ENCODE measurements at places on chromosomes 16 and 17.

GRCh38 chr16:46986896-46987295 lies 13.4 kb upstream of the DNAJA2 start:
- DNase-seq, result no peak

GRCh38 chr16:67658849-67659674 lies 998 bp downstream of the ACD start:
- DNase-seq, result no peak

GRCh38 chr17:4722678-4723240 lies 8.5 kb upstream of the MED11 start:
- DNase-seq, result no peak

DNA sequence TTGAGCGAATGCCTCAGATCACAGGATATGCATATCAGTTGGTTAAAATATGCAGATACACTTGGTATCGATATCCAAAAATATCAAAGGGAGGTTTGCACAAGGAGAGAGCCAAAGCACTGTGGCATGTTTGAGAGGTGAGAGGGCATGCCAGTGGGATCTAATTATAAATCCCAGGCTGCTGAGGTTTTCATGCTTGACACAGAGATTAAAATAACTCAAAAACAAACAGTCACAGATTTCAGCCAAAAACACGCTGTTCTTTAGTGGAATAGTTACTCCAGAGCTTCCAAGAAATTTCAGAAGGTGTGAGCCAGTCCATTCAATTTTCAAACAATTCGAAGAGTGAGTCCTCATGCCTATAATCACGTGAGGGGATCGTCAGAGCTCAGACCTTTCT lies 477.9 kb downstream of the SOX9 start:
- DNase-seq, result no peak

Measured in NCI-H2081 treated with DMSO at 0.1 percent for 48 hours (cell line).